ENCODE measurements at places on chromosomes 7 and 10. TPM values are rescaled to one million over a fixed set of nuclear protein-coding genes. Genes with fewer than 3 reads are reported as not detected.

PNLIPRP1 gene
- not detected for total RNA-seq

NEURL1 gene
- not detected for total RNA-seq

GIMAP5 gene
- not detected for total RNA-seq

ORAI2 gene
- 60.5 TPM for total RNA-seq

PIK3AP1 gene
- total RNA-seq, result 0.29 TPM

PAOX gene
- 8.6 TPM for total RNA-seq

TMEM176A gene
- total RNA-seq, result 1.2 TPM

HACD1 gene
- total RNA-seq, result 24.2 TPM

SLC13A1 gene
- total RNA-seq, result not detected

TEX47 gene
- not detected for total RNA-seq

PON1 gene
- not detected for total RNA-seq

WDR91 gene
- 6.9 TPM for total RNA-seq

UFSP1 gene
- 14.7 TPM for total RNA-seq

PALS2 gene
- total RNA-seq, result 16.1 TPM

DNAH11 gene
- total RNA-seq, result 1.4 TPM

OGDHL gene
- total RNA-seq, result 0.18 TPM

BMS1 gene
- 13.0 TPM for total RNA-seq

C10orf90 gene
- not detected for total RNA-seq

PDIA4 gene
- total RNA-seq, result 339 TPM

ANTXRL gene
- not detected for total RNA-seq

VGF gene
- total RNA-seq, result 0.53 TPM

ZNF394 gene
- 11.2 TPM for total RNA-seq

FLNC gene
- 274 TPM for total RNA-seq

SDK1 gene
- 2.0 TPM for total RNA-seq

PIP gene
- not detected for total RNA-seq

GPC2 gene
- 0.18 TPM for total RNA-seq

LEP gene
- not detected for total RNA-seq

PAPOLB gene
- total RNA-seq, result under 0.01 TPM

LIPF gene
- not detected for total RNA-seq

FAM200A gene
- 4.0 TPM for total RNA-seq

HDAC9 gene
- total RNA-seq, result 4.6 TPM

GPR26 gene
- not detected for total RNA-seq

SLC16A9 gene
- 1.1 TPM for total RNA-seq

C7orf33 gene
- total RNA-seq, result not detected

UBN2 gene
- 1.2 TPM for total RNA-seq

SEMA4G gene
- 0.29 TPM for total RNA-seq

ATG9B gene
- total RNA-seq, result not detected
